Activated CD4-positive, CD25-positive, alpha-beta regulatory T cell treated with anti-CD3 and anti-CD28 coated beads, Interleukin-2, amount 50 U/mL, for 72 hours (primary cell): ENCODE measurements at places on chromosomes 12 and 14.
A peak's percentile ranks its signal among the peaks of the same experiment; 100 is the strongest.

DNA sequence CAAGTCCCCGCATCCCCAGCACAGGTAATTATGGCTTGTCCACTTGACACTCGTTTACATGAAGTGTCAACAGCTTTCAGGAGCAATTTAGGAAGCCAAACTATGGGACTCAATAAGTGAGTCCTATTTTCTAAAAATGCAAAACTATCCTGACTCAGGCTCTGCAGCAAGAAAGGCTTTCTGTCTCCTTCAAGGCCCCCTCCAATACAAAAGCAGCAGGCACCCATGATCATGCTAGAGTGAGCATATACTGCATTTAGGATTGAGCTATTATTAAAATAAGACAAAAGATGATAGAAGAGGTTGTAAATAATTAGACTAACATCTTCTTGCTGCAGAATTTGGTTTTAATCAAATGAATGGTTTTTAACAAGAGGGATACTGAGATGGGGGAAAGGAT is 3.2 kb downstream of the SIX6 start:
- no peak for DNase-seq

- no peak for DNase-seq
These were observed 46.3 kb upstream of the FLRT2 start for GRCh38 chr14:85483652-85484051.

GRCh38 chr12:109926488-109927210 is 26.6 kb downstream of the TCHP start:
- no peak for DNase-seq

- DNase-seq = no peak
These were observed 3.8 kb downstream of the DHRS2 start for GRCh38 chr14:23639891-23640523.

DNA sequence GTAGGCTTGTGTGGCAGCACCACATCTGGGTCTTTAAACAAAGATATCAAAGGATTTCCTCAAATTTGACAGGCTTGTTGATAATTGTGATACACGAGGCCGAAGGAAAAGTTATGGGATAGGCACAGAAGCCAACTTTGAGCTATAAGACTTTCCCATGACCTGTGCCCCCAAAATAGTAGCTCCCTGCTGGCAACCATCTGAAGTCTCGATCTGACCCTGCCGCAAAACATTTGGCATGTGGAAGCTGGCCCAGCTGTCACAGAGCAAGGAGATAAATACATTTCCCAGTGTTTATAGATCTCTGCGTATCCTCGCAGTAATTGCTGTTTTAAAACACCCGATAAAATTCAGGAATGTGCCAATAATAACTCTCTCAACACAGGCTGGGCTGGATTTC is 26.4 kb upstream of the RGS6 start:
- no peak for DNase-seq

- peak; percentile 60 for DNase-seq
These were observed 2.5 kb downstream of the PTPN6 start for GRCh38 chr12:6953442-6954315.

DNA sequence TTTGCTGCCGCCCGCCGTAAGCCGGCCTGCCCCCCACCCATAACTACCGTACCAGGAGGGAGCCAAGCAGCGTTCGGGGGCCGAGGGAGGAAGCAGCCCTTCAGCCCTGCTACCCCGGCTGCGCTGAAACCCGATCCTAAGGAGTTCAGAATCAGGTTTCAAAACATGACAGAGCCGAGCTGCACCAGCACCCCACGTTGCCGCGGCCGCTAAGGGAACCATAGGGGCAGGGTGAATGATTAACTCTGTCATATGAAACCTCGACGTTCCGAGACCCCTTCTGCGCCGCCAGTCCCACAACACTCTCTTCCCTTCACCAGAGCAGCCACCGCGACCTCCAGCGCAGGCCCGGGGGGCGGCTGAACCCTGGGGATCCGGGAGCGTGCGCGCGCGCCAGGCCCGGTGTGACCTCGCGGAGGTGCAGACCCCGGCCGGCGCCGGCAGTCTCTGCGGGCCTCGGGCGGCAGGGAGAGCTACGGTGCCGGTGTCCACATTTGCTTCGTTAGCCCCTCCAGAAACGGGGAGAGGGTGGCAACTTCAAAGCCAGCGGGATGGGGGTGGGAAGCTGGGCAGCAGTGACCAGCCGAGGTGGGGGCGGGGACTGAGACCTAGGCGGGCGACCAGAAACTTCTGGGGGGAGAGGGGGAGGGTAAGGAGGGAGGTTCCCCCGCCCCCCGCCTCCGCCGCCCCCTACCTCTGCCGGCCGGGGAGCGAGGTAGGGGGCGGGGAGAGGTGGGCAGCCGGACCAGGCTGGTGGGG is 1.6 kb downstream of the SIX4 start:
- no peak for DNase-seq

- no peak for DNase-seq
These were observed 16.6 kb upstream of the CLEC2A start for GRCh38 chr12:9948606-9949296.
